Stimulated activated naive CD4-positive, alpha-beta T cell treated with Interleukin-2 at 50 U/mL for 16 hours (primary cell): ENCODE measurements at places on chromosomes 7 and 10.

DNA sequence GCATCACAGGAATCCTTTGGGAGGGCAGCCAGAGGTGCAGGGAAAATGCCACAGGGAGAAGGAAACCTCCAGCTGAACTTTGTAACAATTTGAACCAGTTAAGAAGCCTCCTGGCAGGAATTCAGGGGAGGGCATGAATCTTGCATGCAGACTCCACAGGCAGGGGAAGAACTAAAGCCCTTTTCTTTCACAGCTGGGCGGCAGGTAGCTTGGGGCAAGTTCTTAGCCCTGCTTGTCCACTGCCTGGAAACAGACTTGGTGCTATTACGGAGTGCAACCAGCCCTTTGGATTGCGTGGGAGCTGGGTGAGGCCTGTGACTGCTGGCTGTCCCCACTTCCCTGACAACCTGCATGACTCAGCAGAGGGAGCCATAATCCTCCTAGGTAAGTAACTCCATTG, 51.7 kb upstream of the ADAM12 start:
- DNase-seq, result no peak

DNA sequence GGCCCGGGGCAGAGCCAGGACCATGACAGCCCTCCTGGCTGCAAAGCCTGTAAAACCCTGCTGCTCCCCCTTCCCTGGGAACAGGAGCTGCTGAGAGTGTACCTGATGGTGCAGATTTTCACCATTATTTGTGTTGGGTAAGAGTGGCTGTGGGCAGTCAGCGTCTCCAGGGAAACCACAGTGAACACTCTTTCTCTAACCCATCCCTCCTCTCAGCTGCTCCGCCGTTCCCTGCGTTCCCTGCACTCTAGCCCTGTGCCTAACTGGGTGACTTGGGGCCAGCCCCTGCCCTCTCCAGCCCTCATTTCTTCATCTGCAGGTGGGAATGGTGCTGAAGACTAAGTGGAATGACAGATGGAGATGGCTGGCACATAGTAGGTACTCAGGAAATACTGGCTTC, 75.9 kb upstream of the PCBD1 start:
- DNase-seq, result no peak

- no peak for DNase-seq
Measured at GRCh38 chr10:28293236-28294168, 9.4 kb downstream of the MPP7 start.

- DNase-seq, result no peak
Measured at GRCh38 chr10:95693071-95693667, 558 bp downstream of the TCTN3 start.

- DNase-seq, result no peak
Measured at GRCh38 chr7:95682913-95683312, 86.6 kb upstream of the PDK4 start.

DNA sequence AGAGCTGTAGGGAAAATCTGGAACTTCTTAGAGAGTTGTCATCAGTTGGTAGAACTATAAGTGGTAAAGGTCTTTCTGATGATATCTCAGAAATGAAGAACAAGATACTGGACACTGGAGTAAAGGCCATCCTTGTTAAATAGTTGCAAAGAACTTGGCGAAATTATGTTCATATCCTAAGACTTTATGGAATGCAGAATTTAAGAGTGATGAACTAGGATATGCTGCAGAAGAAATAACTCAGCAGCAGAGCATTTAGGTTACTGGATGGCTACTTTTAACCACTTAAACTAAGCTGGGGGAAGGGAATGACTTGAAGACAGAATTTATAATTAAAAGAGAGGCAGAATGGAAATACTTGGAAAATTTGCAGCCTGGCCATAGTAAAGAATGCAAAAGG, 23.7 kb downstream of the PTEN start:
- DNase-seq, result no peak
